NCI-H1694 treated with DMSO at 0.1 percent for 48 hours (cell line): ENCODE measurements at places on chromosomes 3 and 15.

GRCh38 chr3:52507359-52507758 lies 12.2 kb downstream of the STAB1 start:
- no peak for DNase-seq

GRCh38 chr3:119524931-119525662 lies 26.8 kb downstream of the TIMMDC1 start:
- DNase-seq: no peak

DNA sequence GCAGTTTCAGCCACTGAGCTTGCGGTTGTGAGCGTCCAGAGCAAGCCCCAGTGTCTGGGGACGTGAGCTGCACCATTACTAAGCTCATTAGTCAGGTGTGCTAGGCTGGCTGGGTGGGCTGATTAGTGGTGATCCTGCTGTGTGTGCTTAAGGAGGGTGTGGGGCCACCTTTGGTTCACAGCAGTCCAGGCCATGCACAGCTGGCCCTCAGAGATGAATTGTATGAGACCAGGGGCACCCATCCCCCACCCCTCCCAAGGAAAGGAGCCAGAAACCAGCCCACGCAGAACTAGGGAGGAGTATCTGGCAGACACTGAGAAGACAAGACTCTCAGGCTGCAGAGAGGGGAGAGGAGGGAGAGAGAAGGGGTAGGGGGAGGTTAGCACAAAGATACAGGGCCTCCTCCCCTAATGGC lies 3.8 kb downstream of the TYRO3 start:
- DNase-seq: no peak

DNA sequence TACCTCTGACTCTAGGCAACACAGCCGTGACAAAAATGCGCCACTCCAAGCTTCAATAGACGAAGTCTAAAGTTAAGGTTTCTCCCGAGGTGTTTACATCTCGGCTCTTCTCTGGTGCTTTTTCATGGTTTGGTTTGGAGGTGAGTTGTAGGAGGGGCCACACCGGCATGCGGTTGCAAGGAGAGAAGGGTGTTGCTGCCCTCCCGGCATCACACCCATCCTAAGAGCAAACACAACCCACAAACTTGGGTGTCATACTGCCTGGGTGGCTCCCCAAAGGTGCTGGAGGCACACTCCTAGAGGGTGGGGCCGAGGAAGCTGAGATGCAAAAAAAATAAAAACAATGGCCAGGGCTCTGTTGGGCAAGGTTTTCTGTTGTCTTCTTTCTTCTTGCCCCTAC lies 225.2 kb upstream of the ICE2 start:
- no peak for DNase-seq

DNA sequence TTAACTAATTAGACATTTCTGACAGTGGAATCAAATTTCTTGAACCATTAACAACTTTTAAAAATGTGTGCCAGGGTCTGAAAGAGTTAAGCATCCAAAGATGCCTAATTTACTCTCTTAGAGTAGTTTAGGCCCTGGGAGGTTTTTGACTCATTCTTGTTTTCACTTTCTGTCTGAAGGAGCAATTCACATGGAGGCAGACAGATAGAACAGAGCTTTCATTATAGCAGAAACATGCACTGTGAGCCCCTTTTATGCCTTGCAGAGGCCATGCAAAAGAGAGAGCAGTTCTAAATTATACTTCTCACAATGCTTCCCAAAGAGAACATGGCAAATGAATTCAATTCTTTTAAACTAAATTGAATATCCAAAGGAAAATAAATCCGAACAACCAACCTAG lies 554.8 kb downstream of the MFSD1 start:
- no peak for DNase-seq
